ENCODE measurements at places on chromosomes 6 and 20.

DNA sequence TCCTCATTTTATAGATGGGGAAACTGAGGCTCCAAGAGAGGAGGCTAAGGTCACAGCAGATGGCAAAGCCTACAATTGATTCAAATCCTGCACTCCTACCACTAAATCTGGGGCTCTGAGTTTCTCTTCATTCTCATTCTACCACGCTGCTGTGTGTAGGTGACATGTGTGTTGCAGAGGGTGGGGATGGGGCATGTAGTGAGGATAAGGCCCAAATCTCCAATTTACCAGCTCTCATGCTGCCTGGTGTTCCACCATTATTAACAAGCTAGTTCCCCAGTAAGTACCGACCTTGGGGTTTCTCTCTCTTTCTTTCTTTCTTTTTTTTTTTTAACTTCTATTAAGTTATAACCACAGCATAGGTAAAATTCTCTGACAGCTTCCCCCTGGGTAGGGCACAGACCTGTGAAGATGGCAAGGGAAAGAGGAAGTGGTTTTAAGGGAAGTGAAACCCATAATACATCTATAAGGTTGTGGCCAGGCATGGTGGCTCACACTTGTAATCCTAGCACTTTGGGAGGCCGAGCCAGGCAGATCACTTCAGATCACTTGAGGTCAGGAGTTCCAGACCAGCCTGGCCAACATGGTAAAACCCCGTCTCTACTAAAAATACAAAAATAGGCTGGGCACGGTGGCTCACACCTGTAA, 13.0 kb upstream of the MATN4 start:
- no peak for DNase-seq

- no peak for DNase-seq
Measured at GRCh38 chr20:48349656-48350055, 478.1 kb downstream of the PREX1 start.

DNA sequence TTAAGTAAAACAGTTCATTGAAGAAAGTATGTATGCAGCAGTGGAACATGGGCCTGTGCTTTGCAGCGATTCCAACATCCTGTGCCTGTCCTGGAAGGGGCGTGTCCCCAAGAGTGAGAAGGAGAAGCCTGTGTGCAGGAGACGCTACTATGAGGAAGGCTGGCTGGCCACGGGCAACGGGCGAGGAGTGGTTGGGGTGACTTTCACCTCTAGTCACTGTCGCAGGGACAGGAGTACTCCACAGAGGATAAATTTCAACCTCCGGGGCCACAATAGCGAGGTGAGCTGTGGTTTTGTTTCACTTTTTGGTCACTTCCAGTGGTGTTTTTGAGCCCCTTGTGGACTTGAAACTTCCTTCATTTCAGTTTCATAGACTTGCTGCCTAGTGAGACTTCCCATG, 1.7 kb downstream of the TULP4 start:
- no peak for DNase-seq

DNA sequence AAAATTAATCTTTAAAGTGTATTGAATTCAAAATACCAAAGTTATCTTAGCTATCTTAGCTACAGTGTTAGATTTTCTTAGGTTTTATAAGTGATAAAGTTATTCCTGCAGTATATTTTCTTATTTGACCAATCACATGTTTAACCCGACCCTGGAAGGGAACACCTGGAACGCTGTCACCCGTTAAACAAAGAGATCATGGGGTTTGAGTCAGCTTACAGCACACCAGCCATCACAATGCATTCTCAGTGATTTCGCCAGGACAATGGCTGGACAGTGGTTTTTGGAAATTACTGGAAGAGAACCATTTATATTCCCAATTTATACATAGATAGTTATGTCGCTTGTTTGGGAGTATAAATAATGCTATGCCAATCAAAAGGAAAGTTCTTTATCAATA, 10.5 kb downstream of the C6orf118 start:
- DNase-seq, result no peak

DNA sequence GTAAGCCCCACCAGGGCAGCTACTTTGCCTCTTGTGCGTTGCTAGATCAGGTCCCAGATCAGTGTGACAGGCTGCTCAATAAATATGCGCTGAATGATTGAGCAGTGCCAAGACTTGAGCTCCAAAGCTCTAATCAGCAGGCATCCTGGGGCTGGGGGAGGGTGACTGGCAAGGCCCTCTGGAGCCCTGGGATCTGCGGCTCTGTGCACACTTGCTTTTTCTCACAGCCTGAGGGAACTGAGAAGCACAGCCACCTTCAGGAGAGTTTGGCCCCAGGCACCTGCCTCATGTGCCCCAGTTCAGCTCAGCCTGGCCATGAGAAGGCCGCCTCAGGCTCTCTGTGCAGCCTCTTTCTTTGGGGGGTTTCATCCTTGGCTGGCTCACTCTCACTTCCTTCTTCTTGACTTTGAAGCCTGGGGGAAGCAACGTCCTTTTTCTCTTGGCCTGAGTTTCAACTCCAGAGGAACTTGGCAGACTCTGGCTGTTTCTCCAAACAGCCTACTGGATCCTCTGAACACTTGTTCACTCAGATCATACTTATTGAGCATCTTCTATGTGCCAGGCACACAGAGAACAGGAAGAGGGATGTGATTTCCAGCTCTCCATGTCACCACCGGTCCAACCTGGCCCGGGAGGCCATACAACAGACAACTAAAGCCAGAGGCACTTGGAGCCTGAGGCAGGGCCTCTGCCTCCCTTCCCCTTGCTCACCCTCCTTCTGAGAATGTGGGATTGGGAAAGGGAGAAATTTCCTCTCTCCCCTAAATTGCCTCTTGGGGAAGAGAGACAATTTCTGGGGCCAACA, 114.0 kb downstream of the VEGFA start:
- no peak for DNase-seq

DNA sequence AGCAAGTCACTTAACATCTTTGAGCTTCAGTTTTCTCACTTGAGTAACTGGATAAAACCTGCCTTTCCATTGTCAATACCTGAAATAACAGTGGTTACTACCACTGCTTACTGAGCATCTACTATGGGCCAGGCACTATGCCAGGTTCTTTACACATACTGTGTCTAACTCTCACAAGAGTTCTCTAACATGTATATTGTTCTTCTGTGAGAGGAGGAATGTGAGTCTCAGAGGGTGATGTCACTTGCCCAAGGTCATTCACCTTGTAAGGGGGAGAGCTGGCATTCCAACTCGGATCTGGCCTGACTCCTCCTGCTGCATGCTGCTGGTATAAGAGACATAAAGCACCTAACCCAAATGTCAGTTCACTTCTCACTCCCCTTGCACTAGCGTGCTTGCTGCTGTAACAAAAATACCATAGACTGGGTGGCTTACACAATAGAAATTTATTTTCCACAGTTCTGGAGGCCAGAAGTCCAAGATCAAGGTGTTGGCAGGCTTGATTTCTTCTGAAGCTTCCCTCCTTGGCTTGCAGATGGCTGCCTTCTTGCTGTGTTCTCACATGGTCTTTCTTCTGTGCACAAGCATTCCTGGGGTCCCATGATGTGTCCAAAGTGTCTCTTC, 21.9 kb upstream of the SGK2 start:
- DNase-seq, result no peak
